ENCODE measurements at places on chromosomes 6 and 20. TPM values are rescaled to one million over a fixed set of nuclear protein-coding genes. Genes with fewer than 3 reads are reported as not detected.

DNA sequence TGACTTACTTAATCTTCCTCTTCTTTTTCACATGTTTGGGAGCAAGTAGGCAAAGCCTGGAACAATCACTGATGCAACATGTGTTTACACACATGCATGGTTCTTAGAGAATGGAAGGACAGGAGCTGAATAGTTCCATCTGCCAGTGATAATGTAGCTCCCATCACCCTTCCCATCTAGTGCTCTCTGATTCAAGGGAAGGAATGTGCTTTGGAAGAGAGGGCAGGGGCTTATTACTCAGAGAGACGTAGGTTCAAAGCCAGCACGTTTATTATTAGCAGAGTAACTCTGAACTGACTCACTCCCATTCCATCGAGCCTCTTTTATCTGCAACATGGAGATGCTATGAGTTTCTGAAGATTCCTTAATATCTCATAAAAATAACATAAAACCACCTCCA is 211.9 kb downstream of the GMPR start:
- DNase-seq = no peak

DNA sequence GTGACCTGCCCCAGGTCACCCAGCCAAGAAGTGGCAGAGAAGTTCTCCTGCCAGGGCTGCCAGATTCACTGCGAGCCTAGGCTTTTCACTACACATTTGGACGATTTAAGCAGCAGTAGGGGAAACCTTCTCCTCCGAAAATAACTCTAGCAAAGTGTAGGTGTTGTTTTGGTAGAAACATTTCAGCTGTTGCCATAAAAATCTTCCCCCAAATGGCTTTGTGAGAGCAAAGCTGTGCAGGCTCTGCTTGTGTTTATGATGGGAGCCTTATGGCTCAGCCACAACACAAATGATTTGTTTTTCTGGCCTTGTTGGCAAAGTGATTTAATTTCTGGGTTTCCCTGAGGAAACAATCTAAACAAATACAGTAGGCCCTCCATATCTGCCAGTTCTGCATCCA is 81.8 kb downstream of the PLCB4 start:
- DNase-seq = no peak

DNA sequence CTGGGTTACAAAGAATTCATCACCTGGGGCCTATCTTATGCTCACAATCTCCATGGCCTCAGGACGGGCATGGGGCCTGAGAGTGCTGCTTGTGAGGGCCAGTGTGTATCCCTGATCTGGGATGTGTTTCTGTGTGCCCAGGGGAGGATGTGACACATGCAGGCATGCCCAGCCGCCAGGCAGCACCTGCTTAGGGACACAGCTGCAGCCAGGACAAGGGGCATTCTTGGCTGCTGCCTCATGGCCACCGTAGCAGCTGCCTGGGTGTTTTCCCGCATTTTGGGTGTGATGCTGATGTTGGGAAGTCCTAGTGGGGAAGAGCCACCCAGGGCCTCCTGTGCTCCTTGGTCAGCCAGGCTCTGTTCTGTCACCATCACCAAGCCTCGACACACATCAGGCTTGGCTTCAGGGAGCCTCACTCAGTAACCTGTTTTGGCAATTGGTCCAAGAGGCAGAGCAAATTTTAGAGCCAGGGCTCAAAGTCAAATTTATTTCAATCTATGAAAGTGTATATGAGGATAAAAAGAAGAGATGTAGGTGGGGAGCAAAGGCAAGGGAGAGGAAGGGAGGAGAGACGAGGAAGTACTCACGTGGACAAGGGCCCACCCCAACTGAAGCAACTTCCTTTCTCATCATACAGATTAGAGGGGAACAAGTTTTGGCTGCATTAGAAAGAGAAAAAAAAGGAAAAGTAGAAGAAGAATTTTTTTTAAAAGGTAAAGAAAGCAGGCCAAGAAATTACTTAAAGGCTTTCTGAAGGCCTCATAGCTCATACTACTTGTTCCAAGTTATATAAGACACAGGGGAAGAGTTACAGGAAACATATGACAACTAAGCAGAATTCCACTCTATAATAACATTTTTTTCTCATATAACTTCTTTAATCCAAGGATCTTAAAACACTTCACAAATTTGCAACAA is 269.9 kb upstream of the SUPT3H start:
- no peak for DNase-seq

LY6G6C gene
- not detected for total RNA-seq

CDH22 gene
- total RNA-seq = not detected

Measured in activated naive CD4-positive, alpha-beta T cell treated with anti-CD3 and anti-CD28 coated beads for 36 hours (primary cell).